ENCODE measurements at places on chromosomes 5 and 9. TPM values are rescaled to one million over a fixed set of nuclear protein-coding genes. Genes with fewer than 3 reads are reported as not detected.

Gene PCDHGA7
- total RNA-seq: 0.54 TPM

- no peak for DNase-seq
Observed at GRCh38 chr5:146548781-146549449, 32.9 kb upstream of the GPR151 start.

GRCh38 chr5:10934783-10935355 lies 173.8 kb upstream of the DAP start:
- no peak for DNase-seq

- DNase-seq: no peak
Observed at GRCh38 chr5:93681432-93681831, 60.0 kb downstream of the POU5F2 start.

Data from NCI-H460 (cell line).